ENCODE measurements at places on chromosomes 11 and 22.

GRCh38 chr11:118074785-118075184 is 2.1 kb upstream of the TMPRSS4 start:
- DNase-seq, result no peak

- DNase-seq, result peak; percentile 32
These were observed 159.2 kb downstream of the MSANTD4 start for GRCh38 chr11:105862736-105863367.

DNA sequence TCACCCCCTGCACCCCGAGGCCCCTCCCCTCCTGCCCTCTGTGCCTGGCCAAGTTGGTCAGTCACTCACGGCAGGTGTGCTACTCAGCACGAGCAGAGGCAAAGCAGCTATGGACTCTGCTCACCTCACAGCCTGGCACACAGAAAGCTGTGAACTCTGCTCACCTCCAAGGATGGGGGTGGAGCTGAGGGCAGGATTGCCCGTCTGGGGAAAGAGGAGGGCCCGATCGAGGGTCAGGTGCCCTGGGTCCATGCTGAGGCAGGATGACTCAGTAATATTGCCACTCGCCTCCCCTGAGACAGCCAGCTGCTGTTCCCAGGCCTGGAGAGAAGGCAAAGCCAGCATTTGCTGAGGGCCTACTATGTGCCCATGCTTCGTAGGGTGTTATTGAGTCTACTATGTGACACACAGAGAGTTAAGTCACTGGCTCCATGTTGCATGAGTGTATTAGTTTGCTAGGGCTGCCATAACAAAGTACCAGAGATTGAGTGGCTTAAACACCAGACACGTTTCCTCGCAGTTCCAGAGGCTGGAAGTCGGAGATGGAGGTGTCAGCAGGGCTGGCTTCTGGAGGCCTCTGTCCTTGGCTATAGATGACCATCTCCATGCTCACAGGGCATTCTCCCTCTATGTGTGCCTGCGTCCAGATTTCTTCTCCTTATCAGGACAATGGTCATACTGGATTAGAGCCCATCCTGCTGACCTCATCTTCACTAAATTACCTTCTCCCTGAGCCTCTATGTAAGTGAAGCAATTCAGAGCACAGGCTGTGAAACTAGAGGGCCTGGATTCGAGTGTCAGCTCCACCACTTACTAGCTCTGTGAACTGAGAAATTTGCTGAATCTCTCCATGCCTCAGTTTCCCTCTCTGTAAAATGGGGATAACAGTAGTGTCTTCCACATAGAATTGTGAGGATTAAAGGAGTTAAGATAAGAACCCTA is 13.2 kb upstream of the TSKU start:
- DNase-seq, result no peak

DNA sequence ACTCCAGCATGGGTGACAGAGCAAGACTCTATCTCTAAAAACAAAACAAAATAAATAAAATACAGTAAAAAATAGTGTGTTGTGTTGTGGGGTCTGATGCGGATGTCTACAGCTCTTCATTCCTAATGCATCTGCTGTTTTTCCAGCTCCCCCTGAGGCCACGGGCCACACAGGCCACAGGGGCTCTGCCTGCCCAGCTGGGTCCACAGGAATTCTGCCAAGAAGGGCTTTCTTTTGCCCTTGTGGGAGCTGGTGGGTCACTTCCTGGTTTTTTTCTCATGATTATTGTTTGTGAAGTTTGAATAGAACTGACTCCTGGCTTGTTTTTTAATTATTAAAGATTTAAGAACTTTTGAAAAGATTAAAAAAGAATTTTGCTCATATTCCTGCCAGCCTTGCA is 67.4 kb upstream of the CLDN5 start:
- DNase-seq, result no peak

- DNase-seq, result peak; percentile 88
These were observed 89.8 kb downstream of the RPS6KA4 start for GRCh38 chr11:64448599-64449380.

GRCh38 chr11:106399076-106399511 is 321.6 kb downstream of the AASDHPPT start:
- DNase-seq, result peak; percentile 71

DNA sequence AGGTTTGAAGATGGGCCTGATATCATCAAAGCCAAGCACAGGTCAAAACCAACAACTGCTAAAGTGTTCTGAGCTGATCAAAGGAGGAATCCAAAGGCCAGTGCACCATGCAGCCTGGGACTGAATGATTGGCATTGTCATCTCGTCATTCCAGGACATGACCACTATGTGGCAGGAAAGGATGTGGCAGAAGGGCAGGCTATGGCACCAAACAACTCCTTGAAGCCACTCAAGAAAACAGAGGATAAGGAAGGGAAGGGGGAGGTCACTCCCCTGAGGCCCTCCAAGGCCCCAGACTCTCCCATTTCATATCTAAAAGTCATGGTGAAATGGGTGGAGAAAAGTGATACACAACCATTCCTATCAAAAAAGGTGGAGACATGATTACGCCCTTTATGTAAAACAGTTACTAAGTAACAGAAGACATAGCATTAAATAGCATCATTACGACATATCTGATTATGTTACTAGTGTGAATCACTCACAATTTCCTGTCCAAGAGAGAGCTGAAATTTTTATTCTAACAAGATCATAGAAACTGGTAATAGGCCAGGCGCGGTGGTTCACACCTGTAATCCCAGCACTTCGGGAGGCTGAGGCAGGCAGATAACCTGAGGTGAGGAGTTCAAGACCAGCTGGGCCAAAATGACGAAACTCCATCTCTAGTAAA is 49.3 kb downstream of the AHNAK start:
- peak; percentile 57 for DNase-seq

DNA sequence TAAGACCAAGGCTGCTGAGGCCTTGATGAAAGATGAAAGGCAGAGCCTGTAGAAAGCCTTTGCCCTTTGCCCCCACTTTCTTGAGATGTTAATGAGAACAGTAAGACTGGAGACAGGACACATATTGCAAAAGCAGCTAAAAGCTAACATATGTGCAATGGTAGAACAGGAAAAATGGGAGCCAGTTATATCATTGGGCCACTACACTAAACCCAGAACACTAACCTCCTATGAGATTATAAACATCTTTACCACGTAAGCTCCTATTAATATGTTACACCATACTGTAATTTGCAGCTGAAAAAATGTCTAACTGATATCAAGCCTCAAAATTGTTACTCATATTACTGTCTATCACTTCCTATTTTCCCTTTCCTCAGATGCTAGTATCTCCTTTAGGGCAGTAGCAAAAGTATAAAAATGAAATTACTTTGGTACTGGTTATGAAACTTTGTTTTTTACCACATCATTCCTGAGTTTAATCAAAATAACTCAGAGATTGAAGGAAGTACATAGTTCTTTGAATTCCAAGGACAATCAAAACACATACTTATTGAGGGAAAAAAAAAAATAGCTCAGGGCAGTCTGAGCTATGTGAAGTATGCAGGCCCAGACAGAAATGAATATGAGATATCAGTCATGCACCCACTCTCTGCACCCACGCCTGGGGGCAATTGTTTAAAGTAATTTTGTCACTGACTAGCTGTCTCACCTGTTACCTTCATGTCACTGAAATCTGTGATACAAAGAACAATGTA is 9.1 kb downstream of the HPS5 start:
- peak; percentile 40 for DNase-seq

GRCh38 chr11:93579187-93579751 is 36.1 kb upstream of the SMCO4 start:
- no peak for DNase-seq

GRCh38 chr11:92632495-92632894 is 337.0 kb upstream of the MTNR1B start:
- no peak for DNase-seq

DNA sequence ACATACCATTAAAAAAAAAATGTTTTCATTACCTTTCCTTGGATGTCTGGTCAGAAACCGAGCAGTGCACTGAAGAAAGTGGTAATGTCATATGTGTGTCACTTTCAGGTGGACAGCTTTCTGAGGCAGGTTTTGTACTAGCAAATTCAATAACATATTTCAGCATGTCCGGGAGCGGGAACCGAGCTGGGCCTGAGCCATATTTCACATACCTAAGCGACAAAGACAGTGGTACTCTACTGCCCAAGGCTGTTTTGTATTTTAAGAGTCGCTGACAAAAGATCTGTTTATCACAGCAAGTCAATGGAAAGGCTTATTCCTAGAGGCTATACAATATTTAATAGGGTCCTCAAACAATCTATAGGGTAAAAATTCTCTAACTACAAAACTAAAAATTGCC is 38.0 kb downstream of the CLDN25 start:
- no peak for DNase-seq

DNA sequence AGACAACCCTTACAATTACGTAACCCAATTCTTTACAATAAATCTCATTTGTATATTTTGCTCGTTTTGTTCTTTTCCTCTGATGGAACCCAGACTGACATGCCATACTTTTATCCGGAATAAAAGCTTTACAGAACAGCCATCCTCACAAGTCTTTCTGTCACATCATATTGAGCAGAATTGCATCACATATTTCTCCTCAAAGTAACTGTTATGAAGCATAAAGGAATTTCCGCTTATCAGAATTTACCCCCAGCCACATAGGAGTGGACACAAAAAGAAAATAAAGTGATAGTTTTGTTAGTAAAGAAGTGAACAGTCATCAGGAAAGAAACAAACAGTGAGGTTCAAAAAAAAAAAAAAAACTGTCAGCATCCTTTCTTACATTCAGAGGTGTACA is 539.5 kb upstream of the LUZP2 start:
- DNase-seq, result no peak

GRCh38 chr22:21594865-21595452 is 27.4 kb downstream of the UBE2L3 start:
- no peak for DNase-seq

DNA sequence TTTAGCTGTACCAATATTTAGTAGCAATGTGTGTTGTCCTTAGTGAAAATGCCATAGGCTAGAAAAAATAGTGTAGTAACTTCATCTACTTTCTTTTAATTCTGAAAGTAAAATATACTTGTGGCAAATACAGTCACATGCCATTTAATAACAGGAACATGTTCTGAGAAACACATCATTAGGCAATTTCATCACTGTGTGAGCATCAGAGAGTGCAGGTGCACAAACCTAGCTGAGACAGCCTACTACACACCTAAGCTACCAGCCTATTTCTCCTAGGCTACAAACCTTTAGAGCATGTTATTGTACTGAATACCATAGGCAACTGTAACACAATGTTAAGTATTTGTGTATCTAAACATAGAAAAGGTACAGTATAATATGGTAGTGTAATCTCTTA is 127.0 kb upstream of the PITPNB start:
- DNase-seq, result no peak

DNA sequence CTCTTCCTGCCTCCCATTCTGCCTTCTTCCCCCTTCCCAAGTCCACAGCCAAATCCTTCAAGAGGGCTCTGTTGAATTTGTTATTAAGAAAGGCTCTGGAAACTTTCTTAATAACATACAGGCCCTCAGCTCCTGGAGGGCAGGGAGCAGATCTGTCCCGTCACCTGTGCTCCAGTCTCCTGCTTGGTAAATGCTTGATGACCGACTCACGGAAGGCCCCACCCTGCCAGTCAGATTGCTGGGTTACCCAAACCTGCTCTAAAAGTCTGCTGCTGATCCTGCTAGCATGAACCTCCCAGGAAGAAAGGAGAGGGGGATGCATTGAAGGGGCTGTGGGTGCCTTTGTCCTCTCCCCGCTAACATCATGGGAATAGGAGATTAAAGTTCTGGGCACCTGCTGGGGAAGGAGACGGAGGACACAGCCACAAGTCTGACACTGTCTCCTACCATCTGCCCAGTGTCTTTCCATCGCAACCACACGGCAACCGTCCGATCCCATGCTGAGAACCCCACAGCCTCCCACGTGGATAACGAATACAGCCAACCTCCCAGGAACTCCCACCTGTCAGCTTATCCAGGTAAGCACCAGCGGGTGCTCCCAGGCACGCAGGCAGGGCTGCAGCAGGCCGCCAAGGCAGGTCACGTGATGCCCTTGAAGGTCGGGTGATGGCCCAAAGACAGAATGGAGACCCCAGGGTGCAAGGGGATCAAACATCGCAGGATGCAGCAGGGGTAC is 22.5 kb downstream of the CD5 start:
- no peak for DNase-seq

DNA sequence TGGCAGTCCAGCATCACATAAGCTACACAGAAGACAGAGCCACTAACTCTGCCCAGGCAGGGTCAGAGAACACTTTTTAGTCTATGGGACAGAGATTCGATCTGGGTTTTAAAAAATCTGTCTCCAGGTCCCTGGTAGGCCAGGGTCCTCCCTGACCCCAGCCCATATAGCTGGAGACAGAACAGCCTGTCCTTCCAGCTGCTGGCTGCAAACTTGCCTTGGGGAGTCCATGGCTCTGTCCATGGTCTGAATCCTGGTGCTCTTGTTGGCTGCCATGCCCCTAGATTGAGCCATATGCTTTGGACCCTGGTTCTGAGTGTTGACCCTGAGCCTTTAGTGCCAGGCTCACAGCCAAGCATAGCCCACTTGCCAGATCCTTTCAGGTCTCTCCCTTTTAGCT is 13.3 kb upstream of the LIPT2 start:
- no peak for DNase-seq

DNA sequence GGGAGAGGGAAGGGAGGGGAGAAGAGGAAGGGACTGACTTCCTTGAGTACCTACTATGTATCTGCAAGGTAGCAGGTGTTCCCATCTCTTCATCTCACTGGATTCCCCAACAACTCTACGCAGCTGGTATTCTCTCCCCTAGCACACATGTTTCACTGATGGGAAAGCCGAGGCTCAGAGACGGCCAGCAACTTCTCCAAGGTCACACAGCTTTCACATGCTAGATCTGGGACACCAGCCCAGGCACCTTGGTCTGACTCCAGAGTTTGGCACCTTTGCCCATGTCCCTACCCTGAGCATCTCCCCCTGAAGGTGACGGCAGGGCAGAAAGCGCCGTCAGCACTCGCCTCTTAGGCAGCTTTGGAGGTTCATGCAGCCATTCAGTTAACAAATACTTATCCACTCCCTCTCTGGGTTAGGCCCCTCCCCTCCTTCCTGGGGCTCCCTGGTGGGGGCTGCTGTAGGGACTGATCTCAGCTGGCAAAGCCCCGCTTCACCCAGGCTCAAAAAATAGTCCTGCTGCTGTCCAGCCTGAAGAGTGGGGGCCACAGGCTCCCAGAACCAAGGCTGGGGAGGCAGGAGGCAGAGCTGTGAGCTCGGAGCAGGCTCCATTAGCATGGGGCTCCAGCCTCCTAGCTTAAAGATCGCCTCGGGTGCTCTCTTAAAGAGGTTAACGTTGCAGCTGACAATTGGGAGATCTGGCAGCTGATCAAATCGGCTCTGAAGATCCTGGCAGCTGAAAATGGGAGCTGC is 79.4 kb downstream of the IGLL1 start:
- DNase-seq, result no peak

- no peak for DNase-seq
These were observed 1.4 kb downstream of the SLC17A6 start for GRCh38 chr11:22339611-22340010.

GRCh38 chr11:32198053-32198452 is 107.2 kb downstream of the RCN1 start:
- no peak for DNase-seq

- DNase-seq, result no peak
These were observed 38.0 kb downstream of the PHF21B start for GRCh38 chr22:44971651-44972362.

- DNase-seq, result no peak
These were observed 116.8 kb downstream of the RRAS2 start for GRCh38 chr11:14242187-14242586.

- no peak for DNase-seq
These were observed 1151.9 kb downstream of the BRD1 start for GRCh38 chr22:48675830-48676145.

- DNase-seq, result no peak
These were observed 93.8 kb upstream of the DDI1 start for GRCh38 chr11:103942646-103943045.

Data from HTR-8/SVneo (cell line).